ENCODE measurements at places on chromosomes 16 and 17.
A peak's percentile ranks its signal among the peaks of the same experiment; 100 is the strongest.

- no peak for DNase-seq
Measured at GRCh38 chr16:25009822-25010221, 5.3 kb downstream of the ARHGAP17 start.

DNA sequence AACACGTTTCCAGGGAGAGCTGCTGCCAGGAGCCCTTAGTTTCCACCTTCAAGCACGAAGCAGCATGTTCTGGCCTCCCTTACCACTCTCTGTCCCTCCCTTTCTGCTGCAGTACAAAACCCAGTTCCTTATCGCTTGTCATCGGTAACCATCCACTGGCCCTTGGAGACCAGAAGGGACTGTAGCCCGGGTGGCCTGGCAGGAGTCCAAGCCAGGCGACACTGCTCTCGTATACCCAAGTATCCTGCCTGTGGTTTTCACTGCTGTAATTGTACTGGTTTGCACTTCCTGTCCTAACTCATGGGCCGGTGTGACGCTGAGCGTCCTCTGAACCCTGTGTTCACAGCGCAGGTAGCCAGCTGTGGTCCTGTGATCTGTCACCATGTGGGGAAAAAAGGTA is 81.1 kb downstream of the MAF start:
- DNase-seq: no peak

DNA sequence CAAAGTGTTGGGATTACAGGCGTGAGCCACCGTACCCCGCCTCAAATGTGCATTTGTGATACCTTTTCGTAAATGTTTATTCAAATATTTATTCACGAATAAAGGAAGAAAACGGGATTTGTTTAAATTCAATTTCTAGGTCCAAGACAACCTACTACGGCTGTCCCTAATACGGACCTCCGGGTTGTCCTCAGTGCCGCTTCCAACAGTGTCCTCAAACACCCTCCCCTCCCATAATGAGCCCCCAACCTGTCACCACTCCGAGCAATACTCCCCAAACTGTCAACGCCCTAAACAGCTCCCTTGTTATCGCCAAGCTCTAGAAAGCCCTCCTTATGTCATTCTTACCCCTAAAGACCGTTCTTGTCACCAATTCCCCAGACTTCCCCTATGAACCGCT is 539 bp upstream of the GABARAPL2 start:
- no peak for DNase-seq

- no peak for DNase-seq
Measured at GRCh38 chr17:74282587-74283370, 8.7 kb downstream of the DNAI2 start.

- DNase-seq: peak; percentile 62
Measured at GRCh38 chr17:2786176-2786881, 9.9 kb upstream of the RAP1GAP2 start.

DNA sequence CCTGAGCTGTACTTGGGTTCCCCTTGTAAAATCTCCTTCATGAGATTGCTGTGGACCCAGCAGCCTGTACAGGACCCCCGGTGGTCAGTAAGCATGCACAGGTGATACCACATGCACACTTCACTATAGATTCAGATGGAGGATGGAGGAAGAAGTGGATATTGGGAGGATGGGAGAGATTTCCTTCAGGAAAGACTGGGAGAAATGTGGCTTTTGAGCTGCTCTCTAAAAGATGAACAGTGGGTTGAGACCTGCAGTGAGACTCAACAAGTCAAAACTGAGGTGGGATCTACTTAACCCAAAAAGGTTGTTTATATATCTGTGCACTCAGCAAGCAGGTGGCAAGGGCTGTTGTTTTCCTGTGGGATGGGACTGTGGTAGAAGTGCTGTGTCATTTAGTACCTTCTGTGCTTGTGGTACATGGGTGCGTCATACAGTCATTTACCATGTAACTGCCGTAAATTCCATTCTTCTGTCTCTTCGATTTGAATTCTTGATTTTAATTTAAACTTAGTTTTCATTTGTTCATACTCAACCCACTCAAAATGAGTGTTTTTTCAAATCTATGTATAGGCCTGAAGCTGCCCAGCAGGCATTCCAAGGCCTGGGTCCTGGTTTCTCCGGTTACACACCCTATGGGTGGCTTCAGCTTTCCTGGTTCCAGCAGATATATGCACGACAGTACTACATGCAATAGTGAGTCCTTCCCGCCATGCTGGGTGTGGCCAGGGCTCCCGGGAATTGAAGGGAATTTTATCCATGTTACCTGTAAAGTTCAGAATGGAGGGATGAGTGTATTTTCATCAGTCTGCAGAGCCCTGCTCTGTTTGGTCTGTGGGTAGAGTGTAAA is 6.9 kb downstream of the HERPUD1 start:
- no peak for DNase-seq

DNA sequence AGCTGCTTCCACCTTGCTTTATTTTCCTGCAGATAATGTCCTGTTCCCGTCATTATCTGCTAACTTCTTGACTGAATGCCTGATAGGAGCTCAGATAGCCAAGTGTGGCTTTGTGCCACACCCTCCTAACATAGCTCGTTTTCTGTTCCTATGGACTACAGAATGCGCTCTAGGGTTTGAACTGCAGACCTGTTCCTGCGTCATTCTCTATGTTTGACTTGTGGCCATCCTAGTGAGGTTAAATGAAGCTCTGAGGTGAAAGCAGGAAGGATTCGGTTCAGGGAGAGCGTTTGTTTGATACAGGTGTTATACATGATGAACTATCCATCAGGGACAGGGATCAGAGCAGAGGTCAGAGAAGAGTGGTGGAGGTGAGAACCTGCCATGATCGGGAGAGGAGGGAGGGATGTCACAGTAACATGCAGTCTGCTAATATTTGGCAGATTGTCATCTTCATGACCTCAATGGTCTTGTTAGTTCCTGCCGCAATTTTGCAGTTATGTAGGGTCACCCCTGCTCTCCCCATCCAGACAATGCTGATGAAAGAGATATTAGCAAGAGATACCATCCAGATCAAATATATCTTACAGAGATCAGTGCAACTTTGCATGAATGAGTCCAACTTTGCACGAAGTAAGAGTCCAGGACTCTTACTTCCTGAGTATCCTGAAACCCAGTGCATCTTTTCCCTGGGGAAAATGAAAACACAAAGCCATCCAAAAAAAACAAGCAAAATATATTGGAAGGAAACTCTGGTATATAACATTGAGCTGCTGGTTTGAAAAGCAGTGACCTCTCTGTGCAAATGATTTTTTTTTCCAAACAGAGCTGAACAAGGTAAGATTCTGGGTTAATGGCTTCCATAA is 32.8 kb downstream of the MPHOSPH6 start:
- no peak for DNase-seq

GRCh38 chr17:70517816-70518215 is 348.5 kb downstream of the KCNJ2 start:
- DNase-seq: no peak

DNA sequence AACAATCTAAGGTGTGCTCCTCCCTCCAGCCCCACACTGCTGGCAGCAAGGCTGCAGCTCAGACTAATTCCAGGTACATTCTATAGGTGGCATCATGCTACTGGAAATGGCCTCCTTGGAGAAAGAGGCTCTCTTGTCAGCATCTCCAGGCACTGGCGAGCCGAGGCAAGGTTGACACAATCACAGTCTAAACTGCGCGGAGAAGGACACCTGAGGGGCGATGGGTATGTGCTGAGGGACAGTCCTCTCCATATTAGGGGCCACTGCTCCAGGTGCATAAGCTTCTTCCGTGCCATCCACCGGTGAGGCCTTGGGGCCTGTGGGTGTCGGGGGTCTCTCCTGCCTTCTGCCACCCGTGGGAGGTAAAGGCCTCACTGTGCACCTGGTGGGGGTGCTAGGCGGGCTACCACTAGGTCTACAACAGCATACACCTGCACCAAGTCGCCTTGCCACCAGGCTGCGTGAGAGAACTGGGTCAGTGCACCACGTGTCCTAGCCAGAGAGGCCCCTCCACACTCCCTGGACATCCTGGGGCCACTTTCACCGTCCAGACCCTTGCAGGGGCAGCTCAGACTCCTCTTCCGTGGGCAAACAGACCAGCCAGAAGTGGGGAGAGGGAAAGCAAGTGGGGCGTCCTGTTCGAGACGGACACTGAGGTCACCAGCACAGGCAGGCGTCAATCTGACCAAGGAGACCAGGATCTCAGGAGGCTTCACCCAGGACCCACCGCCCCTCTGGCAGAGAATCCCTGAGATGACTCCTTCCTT is 12.1 kb upstream of the CBX8 start:
- no peak for DNase-seq

DNA sequence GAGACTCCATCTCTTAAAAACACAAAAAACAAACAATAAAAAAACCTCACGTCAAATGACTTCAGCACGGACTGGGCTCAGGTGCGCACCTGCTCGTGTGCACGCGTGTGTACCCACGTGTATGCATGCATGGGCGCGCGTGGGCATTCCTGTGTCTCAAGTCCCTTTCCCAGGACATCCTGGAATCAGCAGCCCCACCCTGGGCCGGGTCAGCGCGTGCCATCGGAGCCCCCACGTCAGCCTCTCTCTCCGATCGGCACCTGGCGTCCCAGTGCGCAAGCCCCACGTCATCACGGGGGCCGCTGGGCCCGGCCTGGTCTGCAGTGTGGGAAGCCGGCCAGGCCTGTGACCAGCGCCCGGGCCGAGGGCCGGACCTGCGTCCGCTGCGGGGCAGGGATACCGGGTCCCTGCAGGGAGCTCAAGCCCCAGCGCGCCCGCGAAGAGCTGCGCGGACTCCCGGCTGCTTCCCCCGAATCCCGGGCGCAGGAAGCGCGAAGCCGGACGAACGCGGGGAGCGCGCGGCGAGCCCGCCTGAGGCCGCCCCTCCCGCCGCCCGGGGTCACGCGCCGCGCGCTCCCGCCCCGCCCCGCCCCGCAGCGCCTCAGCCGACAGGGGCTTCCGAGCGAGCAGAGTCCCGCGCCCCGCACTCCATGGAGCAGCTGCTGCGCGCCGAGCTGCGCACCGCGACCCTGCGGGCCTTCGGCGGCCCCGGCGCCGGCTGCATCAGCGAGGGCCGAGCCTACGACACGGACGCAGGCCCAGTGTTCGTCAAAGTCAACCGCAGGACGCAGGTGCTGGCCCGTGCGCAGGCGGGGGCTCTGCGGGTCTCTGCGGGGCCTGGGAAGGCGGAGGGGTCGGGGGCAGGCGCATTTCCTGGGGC is at the start of gene FN3K:
TSS of gene FN3K (plus strand) at position 629 of the 880 bp plus-strand sequence. CDS start at position 651, 22 bp downstream.
- peak; percentile 71 for DNase-seq

GRCh38 chr16:14501331-14502255 is 128.5 kb downstream of the PARN start:
- DNase-seq: peak; percentile 73

DNA sequence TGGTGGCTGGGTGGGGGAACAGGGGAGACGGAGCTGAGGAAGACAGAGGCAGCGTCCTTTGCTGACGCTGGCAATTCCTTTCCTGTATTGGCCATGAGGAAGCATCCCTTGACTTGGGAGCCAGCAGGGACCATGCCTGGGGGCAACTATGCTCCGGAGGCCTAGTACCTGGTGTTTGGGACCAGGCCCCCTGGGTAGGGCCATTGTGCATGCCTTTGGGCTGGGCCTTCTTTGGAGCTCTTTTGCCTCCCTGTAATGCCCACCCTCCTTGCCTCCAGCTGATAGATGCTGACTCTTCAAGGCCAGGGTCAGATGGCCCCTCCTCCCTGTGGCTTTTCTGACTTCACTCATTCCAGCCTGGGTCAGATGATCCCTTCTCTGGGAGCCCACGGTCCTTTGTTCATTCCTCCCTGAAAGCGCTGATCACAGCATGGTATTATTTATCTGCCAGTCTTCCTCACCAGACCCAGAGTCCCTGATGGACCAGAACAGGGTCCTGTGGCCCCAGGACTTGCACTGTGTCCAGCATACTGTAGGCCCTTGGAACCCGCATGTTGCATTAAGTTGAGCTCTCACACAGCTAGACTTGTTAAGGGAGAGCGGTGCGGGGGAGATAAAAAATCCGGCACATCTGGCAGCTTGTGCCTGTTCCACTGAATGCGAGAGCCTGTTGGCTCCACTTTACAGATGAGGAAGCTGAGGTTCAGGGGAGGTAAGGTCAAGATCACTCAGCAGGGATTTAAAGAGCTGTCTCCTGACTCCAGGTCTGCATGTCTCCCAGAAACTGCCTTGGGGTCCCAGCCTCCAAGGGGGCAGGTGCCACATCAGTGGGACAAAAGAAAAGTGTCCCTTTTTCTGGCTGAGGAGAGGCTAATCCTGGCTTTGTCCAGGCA is 2.9 kb downstream of the STARD3 start:
- no peak for DNase-seq

DNA sequence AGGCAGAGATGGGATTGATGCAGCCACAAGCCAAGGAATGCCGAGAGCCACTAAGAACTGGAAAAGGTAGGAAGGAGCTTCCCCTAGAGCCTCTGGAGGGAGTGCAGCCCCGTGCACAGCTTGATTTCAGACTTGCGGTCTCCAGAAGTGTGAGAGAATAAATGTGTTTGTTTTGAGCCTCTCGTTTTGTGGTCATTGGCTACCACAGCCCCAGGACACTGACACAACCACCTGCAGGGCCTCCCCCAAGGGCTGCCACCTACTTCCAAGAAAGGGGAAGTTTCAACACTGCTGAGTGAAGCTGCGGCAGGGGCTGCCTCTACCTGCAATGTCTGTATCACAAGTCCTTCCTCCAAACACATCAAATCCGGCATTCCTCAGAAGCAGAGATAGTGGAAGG is 346.9 kb downstream of the C16orf95 start:
- DNase-seq: no peak

- DNase-seq: no peak
Measured at GRCh38 chr16:2481676-2482075, 6.7 kb downstream of the TBC1D24 start.

DNA sequence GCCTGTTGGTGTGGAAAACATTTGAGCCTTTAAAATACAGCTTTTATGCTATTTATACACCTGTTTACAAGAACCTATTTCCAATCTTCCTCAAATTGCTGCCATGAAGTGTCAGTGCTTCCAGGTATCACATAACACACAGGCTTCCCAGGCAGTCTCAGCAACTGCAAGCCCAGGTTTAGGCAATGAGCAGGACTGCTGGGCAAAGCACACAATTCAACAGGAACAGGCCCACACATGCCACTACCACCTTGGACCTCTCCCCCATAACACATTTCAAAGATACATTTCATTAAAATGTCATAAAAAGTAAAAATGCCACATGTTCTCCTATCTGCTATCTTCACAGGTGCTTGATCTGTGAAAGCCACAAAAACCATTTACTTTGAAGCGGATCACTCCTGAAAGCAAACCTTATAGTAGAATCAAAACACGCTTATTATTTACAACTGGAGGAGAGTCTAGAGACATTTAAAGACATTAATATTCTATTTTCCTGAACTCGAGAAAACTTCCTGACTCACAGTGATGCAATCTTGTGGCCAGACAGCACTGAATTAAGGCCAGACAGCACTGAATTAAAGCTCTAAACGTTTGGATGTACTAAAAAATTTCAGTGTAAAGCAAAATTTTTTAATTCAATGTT is 31.5 kb downstream of the ANKFY1 start:
- no peak for DNase-seq

GRCh38 chr17:78986048-78986648 is 6.4 kb upstream of the LGALS3BP start:
- peak; percentile 52 for DNase-seq

- no peak for DNase-seq
Measured at GRCh38 chr17:73521376-73521775, 122.9 kb downstream of the SDK2 start.

Data from hippocampal formation (tissue), 2 donors.